NCI-H2227 treated with DMSO at 0.1 percent for 48 hours (cell line): ENCODE measurements at places on chromosomes 16 and 17.

GRCh38 chr16:81780350-81780749, 1.3 kb downstream of the PLCG2 start:
- no peak for DNase-seq

DNA sequence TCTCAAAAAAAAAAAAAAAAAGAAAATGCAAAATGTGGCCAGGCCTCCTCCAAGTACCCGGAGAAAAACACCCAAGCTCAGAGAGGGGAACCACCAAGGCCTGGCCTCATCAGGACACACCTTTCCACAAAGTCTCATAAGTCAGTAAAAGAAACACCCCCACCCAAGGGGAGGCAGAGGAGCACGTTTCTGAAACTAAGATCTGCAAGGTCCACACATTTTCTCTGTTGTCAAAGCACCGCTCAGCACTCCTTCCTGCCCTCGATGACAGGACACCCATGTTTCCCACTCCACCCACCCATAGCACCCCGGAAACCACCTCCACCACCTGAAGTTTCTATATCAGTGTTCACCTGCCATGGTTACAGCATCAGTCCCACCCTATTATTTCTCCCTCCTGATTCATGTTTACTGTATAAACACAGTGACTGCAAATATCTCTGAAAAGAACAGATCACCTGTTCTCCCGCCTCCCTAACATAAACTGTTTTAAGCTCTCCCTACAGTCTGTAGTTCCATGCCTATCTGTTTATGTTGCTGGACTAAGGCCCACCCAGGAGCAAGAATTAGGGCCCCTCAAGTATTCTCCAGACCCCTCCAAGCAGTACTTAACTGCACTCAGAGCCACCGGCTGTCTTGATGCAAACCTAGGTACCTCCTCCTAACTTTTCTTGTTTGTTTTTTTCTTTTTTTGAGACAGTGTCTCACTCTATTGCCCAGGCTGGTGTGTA, 2.0 kb downstream of the CORO7 start:
- no peak for DNase-seq

DNA sequence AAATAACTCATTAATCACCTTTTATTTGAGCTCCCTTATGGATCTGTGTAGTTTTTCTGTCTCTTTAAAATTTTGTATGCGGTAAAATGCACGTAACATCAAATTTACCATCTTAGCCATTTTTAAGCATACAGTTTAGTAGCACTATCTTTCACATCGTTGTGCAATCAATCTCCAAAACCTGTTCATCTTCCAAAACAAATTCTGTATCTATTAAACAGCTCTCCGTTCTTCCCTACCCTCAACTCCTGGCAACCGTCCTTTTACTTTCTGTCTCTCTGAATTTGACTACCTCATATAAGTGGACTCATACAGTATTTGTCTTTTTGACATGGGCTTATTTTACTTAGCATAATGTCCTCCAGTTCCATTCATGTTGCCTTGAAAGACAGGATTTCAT, 100.5 kb downstream of the NF1 start:
- DNase-seq = no peak

- DNase-seq = no peak
Measured at GRCh38 chr16:29290631-29291247, 115.8 kb downstream of the NPIPB11 start.

DNA sequence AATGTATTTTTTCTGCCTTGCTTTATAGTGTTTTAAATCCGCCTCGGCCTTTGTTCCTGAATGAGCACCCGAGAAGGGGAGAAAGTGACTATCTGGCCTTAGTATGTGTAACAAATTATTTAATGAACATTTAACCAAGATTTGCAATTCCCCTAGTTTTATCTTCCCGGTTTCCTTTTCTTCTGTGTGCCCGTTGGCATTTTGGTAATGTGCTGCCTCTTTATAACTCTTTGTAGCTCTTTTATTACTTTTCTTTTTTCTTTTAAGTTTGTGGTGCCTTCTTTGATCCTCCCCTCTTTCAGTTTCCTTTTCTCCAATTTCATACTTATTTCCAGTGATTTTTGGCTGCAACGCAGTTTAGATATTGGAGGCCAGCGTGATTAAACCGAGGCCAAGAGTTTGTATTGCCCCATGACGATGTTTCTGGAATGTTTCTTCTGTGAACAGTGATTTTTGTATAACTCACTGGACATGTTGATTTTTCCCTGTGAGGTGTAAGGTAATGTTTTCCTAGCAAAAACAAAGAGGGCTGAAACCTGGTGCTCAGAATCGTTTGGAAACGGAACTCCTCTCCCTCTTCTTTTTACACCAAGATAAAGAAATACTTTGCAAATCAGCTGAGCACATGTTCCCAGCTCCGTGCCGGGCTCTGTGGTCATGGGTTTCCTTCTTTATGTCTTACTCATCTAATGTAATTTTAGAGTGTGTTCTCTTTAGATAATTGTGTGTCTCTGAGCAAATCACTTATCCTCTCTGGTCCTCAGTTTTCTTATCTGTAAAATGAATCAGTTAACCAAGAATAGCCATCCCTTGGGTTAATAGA, 344.3 kb downstream of the WWOX start:
- DNase-seq = no peak

GRCh38 chr16:85415196-85416090, 197.7 kb upstream of the GSE1 start:
- no peak for DNase-seq

- DNase-seq = no peak
Measured at GRCh38 chr17:44930667-44931066, 15.4 kb upstream of the GFAP start.

GRCh38 chr16:85330006-85330693, 217.9 kb upstream of the CIBAR2 start:
- DNase-seq = no peak

DNA sequence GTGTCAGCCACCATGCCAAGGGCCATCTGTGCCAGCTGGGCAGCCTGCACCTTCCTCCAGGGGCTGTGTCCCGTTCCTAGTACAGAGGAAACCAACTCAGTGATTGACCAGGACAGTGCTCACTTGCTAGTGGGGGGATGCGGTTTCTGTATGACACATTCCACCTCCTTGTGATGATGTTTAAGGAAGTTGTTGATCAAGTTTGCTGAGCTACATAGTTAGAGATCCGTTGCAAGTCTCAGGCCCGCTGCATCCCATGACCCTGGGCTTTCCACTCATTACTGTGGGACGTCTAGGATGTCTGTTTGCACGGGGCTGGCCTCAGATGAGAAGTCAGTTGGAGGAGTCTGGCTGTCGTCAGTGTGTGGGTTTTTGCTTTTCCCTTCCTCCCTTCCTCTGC, 33.6 kb downstream of the RNF213 start:
- DNase-seq = no peak

- DNase-seq = no peak
Measured at GRCh38 chr16:30556125-30556473, 2.1 kb downstream of the ZNF764 start.

DNA sequence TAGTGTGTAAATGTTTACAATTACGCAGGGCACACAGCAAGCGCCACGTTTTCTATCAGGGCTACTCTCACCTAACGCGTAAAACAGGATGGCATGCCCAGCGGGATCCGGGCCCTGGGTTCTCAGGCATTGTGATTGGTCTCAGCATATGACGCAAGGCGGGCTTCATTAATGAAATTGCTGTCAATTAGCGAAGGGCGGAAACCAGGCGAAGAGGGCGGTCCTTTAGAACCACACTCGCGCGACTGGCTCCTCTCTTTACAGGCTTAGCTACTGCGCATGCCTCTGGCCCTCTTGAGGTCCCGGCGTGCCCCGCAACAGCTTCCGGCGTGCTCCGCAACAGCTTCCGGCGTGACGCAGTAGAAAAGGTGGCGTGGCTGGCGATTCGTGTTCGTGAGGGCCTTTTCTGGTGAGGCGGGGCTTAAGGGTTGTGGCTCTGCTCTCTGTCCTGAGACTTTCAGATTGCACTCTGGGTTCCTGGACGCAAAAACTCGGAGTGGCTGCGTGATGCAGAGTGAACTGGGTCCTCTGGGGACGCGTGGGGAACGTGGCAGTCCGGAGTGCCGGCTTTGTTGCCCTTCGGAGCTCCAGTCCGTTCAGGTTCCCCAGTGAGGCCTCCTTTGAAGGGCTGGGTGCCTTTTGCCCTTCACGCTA, 9.2 kb downstream of the OR2C1 start:
- peak; percentile 81 for DNase-seq

- DNase-seq = no peak
Measured at GRCh38 chr16:81665588-81665987, 113.5 kb upstream of the PLCG2 start.

DNA sequence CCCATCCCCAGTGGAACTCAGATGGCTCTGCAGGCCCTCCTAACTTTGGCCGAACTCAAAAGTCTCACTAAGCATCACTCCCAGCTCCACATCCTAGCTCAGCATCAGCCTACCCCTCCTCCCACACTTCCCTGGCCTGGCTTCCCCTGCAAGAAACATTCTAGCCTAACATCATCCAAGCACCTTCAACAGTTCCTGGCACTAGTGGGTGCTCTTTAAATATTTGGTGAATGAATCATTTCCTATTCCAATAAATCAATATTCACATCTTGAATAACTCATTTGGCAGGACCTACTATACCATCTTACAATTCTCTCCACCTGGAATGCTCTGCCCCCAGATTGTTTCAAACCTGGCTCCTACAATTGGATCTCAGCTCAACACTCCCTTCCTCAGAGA, 11.0 kb upstream of the BBS2 start:
- DNase-seq = no peak

DNA sequence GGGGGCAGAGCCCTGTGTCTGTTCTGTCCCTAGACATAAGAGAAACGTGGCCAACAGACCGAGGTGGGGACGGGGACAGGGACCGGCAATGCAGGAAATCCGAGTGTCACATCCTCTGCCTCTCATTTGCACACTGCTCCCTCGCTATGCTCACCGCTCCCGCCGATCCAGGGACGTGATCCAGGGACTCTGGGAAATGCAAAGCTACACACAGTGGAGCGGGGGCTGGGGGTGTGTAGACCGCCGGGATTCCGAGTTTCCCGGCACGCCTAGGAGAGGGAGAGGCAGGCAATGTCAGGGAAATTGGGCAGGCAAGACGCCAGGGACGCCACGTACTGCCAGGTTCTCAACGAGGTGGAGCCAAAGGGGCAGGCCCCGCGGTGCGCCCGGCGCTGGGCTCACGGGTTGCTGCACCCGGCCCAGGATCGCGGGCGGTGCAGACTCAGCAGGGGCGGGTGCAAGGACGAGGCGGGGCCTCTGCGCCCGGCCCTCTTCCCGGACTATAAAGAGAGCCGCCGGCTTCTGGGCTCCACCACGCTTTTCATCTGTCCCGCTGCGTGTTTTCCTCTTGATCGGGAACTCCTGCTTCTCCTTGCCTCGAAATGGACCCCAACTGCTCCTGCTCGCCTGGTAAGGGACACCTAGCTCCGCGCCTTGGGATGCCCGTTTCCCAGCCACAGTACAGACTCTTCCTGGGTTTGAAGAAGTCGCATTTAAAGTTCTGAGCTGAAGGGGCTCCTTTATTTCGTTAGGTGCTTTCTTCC, at the start of gene MT1X:
Gene MT1X, plus strand, starts transcription at position 532 of the 764 bp plus-strand sequence. Its CDS starts 71 bp downstream, at position 603.
- peak; percentile 78 for DNase-seq

DNA sequence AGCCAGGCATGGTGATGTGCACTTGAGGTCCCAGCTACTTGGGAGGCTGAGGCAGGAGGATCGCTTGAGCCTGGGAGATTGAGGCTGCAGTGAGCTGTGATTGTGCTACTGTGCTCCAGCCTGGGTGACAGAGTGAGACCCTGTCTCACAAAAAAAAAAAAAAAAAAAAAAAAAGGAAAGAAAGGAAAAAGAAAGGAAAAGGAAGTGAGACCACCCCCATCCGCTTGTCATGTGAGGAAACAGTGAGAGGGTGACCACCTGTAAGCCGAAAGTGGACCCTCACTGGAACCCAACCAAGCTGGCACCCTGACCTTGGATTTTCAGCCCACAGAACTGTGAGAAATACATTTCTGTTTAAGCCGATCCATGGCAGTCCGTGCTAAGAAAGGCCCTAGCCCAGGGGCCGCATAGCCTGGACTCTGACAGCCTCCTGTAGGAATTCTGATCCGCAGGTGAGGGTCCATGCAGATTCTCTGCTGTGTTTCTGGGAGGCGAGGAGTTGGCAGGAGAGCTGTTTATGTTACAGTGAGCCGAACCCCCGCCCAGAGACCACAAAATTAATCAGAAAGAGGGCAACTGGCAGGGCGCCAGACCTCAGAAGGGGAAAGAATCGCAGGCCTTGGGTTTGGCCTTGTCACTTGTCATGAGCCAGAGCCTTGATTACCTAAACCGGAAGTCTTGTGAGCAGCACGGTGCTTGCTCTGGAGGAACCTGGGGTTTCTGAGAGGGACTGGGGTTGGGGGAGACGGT, 945 bp downstream of the SGSH start:
- DNase-seq = peak; percentile 35

GRCh38 chr17:76262732-76263344, 2.3 kb upstream of the UBALD2 start:
- peak; percentile 54 for DNase-seq
